ENCODE measurements at places on chromosomes 7 and 10. TPM values are rescaled to one million over a fixed set of nuclear protein-coding genes. Genes with fewer than 3 reads are reported as not detected.

DNA sequence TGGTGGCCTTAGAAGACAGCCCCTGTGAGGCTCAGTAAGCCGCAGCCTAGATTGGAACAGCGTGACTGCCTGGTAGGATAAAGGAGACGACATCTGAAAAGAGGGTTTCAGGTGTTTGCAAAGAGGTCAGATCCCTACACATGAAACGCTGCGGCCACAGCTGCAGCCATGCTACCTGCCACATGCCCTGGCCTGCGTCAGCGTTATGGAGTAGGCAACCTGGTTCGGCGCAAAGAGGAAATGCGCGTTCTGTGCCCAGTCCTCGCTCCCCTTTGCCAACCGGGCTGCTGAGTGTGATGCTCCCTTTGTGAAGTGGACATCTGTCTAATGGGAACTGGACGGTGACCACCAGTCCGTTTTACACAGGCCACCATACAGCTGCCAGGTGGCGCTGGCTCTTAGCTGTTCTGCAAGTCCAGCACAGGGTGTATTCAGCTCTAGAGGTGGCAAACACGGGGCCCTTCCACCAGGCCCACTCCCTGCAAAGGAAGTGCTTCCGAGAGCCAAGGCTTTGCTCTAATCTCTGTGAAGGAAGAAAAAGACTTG, 160.3 kb downstream of the CELF2 start:
- DNase-seq, result no peak

DNA sequence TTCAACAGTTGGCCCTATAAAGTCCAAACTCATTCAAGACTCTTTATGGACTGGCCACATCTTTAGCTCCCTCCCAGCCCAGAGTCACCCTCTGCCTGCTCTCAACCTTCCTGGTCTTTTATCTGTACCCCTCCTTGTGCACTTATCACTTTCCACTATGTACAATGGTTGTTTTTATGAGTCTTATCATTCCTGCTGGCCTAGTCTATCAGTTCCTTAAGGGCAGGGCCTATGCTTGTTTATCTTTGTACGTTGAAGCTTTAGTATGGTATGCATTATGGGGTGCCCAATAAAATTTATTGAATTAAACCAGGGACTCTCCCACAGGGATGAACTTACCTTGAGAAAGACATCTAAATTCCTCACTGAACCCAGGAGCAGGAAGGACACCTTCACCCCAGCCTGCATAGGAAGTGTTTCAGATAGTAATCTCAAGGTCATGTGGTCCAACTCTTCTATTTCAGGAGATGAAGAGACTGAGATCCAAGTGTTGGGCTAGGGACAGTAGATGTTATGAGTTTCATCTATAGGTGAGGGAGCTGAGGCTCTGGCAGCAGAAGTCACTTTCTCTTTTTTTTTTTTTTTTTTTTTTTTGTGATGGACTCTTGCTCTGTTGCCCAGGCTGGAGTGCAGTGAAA, 13.3 kb upstream of the PDCD4 start:
- no peak for DNase-seq

- DNase-seq, result no peak
Measured at GRCh38 chr10:124142960-124143359, 49.6 kb upstream of the CHST15 start.

- DNase-seq, result no peak
Measured at GRCh38 chr10:80529604-80530003, 8.1 kb upstream of the SH2D4B start.

Gene NODAL
- not detected for total RNA-seq

GRCh38 chr10:29214551-29214950, 74.3 kb upstream of the LYZL1 start:
- DNase-seq, result no peak

Gene ADCY1
- total RNA-seq, result 4.8 TPM

Gene DYNC1I1
- total RNA-seq, result 4.5 TPM

- no peak for DNase-seq
Measured at GRCh38 chr10:50152792-50153272, 85.1 kb downstream of the WASHC2A start.

Gene PLPP4
- total RNA-seq, result not detected

DNA sequence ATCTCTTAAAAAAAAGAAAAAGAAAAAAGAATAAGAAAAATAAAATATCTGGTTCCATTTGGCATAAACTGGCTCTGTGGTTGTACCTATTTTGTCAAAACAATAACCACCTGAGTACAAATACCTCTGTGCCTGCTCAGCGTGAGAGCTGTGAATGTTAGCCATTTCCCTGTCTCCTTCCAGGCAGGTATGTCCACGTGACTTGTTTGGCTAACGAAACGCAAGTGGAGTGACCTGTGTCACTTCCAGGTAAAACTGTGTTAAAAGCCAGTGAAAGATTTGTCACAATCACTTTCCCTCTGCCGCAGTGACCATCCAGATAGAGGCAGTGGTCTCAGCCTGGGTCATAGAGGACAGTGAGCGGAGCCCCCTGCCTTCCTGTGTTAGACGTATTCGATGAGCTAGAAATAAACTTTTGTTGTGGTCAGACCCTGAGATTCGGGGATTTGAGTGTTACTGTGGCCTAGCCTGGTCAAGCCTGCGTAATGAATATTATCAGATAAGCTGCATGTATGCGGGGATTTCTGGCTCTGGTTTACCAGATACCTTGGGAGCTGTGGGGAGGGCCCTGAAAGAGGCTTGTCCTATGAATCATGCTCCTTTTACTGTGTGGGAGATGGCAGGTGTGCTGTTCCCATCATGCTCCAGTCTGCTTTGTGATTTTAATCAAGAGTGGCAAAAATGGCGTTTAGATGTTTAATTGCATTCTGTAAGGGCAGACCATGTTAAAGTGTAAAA, 3.8 kb downstream of the PTER start:
- DNase-seq, result no peak

Gene SRI
- total RNA-seq, result 68.6 TPM

GRCh38 chr7:122145937-122146645, 2.0 kb upstream of the AASS start:
- no peak for DNase-seq

Gene CARD11
- 1.3 TPM for total RNA-seq

Gene ARHGEF5
- total RNA-seq, result 21.3 TPM

Gene IDI2
- not detected for total RNA-seq

Gene ABCB1
- 21.1 TPM for total RNA-seq

Gene ERVW-1
- total RNA-seq, result not detected

DNA sequence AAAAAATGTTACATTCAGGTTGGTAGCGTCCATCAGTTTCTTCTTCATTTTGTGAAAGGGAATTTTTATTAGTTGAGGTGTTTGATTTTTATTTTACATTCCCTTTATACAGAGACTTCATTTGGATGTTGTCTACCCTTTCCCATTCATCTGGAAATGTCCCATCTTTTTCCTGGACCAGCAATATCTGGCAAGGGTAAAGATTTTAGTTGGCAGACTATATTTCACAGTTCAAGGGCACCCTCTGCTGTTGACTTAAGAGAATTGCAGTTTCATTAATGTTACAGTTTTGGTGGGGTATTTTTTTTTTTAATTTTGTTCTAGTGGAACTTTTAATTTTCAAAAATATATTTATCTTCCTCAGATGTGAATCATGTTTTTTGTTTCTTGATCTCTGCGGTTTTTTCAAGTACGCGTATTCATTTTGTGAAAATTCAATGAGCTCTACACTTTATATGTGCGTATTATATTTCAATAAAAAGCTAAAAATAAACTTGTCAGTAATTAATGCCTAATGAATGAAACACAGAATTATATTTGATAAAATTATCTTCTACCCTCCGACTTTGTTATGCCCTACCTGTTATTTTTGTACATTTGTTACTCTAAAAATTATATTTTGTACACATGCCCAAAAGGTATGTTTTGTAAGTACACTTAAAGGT, 97.9 kb upstream of the KLF14 start:
- DNase-seq, result no peak

GRCh38 chr10:32684291-32684690, 238.4 kb downstream of the CCDC7 start:
- no peak for DNase-seq

Gene MACC1
- 1.2 TPM for total RNA-seq

GRCh38 chr7:141468341-141468740, 82.9 kb upstream of the AGK start:
- DNase-seq, result no peak

- no peak for DNase-seq
Measured at GRCh38 chr10:69968830-69969229, 83.8 kb upstream of the MACROH2A2 start.

Gene KCNH2
- total RNA-seq, result 0.46 TPM

- no peak for DNase-seq
Measured at GRCh38 chr7:131488361-131488760, 68.1 kb downstream of the PODXL start.

Gene TEX36
- total RNA-seq, result not detected

- no peak for DNase-seq
Measured at GRCh38 chr10:93512565-93512964, 16.2 kb downstream of the CEP55 start.

Gene SUN3
- total RNA-seq, result not detected

GRCh38 chr10:131843881-131844284, 56.9 kb upstream of the PPP2R2D start:
- DNase-seq, result no peak

Gene MCM10
- 1.3 TPM for total RNA-seq

DNA sequence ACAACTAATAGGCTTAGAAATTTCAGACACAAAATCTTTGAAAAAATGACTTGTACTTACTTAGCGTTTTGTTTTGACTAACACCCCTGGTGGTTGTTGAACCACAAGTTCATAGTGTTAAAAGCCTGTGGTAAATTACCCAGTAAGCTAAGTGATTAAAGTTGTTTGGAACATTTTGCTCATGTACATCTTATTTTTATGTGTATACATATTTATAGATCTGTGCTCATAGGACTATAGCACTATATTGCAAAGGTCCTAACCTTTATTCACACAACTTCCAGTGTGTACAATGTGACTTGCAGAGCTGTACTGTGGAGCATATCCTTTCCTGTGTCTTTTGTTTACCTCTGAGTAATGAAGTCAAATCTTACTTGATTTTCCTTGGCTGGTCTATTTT, 79.6 kb downstream of the BMPR1A start:
- DNase-seq, result no peak

DNA sequence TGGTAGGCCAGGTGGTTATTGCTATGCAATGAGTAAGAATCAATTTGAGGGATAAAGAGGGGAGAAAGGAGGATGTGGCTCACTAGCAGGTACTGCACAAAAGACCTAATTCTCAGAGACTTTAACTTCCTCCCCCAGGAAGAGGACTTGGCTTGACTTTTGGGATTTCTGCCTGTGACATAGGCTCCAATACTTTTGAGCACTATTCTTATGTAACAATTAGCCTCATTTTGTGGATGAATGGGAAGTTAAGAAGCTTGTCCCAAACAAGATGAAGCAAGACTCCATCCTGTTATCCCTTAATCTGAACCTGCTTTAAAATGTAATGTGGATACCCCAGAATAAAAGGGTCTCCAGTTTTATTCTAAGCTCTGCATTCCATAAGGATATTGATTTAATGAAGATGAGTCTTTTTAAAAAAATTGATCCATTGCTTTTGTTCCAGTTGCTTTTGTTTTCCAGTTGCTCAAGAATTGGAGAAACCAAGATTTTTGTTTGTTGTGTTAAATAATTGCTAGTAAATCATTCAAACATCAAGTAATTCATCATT, 218.5 kb downstream of the SNX13 start:
- DNase-seq, result no peak

- no peak for DNase-seq
Measured at GRCh38 chr10:101062232-101063049, 652 bp downstream of the KAZALD1 start.

DNA sequence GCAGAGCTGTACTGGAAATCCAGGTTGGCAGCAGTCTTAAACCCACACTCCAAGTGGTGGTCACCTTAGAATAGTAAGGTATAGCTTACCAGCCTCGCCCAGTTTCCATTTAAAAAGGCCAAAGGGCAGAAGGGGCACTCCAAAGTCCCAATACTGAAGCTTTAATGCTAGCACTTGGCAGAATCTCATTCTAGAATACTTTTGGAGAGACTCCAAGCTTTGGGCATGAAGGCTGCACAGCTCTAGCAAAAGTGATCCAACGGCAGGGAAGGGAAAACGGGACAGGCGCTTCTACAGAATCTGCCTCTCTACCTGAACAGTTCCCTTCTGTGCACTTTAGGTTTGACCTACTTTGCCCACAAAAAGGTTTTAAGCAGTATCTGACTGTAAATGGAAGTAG, 19.7 kb downstream of the SMURF1 start:
- DNase-seq, result no peak

- DNase-seq, result no peak
Measured at GRCh38 chr10:73591935-73592699, 975 bp upstream of the USP54 start.

DNA sequence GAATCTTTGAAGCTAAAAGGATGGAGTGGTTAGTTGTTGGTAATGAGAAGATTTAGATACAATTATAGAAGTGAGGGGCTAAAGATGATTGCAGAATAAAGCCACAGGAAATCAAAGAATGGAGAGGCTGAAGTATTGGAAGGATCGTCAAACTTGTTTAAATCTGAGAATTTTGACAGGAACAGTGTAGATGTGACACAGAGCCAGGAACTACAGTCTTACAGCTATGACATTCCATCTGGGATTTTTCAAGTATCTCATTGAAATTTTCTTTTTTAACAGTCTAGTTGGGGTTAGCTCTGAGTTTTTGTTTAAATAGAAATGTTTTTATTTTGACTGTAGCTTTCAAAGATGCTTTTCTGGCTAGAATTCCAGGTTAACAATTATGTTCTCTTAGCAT, 181.4 kb downstream of the NRG3 start:
- no peak for DNase-seq

GRCh38 chr10:132878091-132878729, 64.2 kb downstream of the CFAP46 start:
- DNase-seq, result no peak
